ENCODE measurements at places on chromosomes 16 and 17.

DNA sequence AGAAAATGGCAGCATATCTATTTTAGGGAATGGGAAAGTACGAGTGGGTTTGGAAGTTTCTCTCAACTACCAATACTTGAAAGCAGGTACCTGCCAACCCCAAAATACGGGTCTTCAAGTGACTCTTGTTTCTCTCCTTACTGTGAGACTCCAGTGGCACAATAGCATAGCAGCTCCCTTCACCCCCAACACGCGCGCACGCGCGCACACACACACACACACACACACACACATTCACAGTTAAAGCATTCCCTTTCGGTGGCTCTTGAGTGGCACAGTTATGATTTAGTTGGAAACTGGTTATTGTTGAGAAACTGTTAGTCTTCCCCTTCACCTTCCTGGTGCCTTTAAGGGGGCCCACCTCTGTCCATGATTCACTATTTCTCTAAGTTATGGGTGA is 30.0 kb upstream of the CCL2 start:
- no peak for DNase-seq

DNA sequence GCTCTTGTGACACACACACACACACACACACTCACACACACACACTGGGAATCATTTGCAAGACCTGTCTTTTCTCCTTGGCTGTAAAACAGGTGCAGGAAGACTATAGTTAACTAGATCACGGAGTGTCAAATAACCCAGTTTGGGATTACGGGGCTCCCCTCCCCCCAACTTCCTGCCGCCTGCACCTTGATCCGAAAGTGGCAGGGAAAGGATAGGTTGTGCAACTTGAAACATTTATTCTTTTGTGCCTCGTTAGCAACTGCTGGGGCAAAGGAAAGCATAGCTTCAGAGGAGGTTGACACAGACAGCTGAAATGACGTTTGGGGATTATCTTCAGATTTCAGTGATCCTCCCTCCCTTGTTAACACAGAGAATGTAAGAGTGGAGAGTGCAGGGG is 149.5 kb downstream of the NTN1 start:
- DNase-seq = no peak

DNA sequence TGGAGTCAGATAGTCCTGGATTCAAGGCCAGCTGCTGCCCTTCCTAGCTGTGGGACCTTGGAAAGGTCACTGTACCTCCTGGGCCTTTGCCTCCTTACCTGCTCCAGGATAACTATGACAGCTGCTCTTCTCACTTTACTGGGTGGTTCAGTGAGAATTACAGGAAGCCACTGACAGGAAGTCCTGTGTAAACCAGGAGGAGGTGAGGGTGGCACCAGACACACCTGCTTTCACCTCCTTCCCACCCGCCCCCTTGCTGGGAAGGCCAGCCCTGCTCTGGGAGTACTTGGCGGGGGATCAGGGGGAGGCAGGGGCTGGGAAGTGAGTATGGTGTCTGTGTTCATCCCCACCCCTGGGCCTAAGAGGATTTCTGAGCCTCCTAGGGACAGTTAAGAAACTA is 42.6 kb downstream of the CPNE2 start:
- peak; percentile 28 for DNase-seq

- no peak for DNase-seq
Observed at GRCh38 chr16:85569615-85570212, 43.4 kb upstream of the GSE1 start.

GRCh38 chr17:62101090-62101489 is 36.0 kb upstream of the MED13 start:
- no peak for DNase-seq

DNA sequence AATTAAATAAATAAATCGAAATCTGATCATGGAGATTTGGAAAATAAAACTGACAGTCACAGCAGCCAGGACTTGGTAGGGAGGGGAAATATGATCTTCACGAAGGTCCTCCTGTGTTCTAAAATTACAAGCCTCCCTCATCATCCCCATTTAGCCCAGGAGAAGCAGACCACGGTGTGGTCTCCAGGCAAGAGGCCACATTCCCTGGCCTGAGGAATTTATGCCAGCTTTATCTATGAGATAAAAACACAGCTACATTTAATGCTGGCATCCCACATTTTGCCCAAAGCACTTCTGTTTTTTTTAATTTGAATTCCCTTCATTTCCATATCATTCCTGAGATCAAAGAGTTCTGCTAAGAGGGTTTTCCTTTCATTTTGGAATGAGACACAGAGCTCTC is 43.2 kb downstream of the ABCC12 start:
- no peak for DNase-seq

GRCh38 chr16:2469399-2470233 is 1.5 kb upstream of the NTN3 start:
- DNase-seq = no peak

GRCh38 chr17:10121971-10122707 is 76.3 kb downstream of the GAS7 start:
- DNase-seq = no peak

GRCh38 chr17:76700270-76700616 is 10.5 kb downstream of the MXRA7 start:
- DNase-seq = no peak

DNA sequence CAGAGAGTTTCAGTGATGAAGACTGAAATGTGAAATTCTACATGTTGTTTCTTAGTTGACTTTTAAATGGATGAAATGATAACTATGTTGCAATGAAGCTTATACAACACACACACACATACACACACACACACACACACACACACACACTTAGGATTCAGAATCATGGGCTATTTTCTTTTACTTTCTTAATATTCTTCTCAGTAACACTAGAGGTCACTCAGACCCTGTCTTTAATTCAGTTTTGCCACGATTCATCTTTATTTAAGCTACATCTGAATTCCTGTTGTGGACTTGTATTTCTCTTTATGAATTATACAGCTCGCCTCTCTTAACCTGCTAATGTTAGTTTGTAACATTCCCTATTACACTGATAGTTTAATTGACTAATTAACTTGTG is 109.6 kb upstream of the GOT2 start:
- no peak for DNase-seq

- DNase-seq = no peak
Observed at GRCh38 chr17:45086865-45087503, 25.9 kb downstream of the NMT1 start.

- no peak for DNase-seq
Observed at GRCh38 chr16:59021751-59022150, 287.6 kb upstream of the GOT2 start.

GRCh38 chr17:59634632-59635541 is 15.2 kb downstream of the CLTC start:
- no peak for DNase-seq

DNA sequence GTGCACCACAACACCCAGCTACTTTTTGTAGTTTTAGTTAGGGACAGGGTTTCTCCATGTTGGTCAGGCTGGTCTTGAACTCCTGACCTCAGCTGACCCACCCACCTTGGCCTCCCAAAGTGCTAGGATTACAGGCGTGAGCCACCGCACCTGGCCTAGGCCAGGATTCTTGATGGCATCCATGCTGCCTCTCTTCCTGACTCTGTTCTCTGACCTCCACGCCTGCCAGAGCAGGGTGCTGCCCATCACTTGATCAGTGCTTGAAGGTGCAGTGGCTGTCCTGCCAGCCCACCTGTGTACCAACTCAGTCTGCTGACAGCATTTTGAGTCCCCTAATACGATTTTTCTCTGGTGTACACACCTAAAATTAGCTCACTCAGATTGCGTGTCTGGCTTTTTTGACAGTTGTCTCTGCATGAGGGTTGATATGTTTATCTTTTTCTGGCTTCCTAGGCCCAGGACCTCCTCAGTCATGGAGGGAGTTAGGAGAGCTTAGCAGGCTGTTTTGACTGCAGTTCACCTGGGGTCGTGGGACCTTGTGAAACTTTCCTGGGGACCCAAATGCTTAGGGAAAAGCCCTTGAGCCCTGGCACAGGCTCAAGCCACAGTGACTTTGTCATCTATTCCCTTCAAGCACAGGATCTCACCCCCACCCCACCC is 5.9 kb downstream of the HAS3 start:
- DNase-seq = no peak

DNA sequence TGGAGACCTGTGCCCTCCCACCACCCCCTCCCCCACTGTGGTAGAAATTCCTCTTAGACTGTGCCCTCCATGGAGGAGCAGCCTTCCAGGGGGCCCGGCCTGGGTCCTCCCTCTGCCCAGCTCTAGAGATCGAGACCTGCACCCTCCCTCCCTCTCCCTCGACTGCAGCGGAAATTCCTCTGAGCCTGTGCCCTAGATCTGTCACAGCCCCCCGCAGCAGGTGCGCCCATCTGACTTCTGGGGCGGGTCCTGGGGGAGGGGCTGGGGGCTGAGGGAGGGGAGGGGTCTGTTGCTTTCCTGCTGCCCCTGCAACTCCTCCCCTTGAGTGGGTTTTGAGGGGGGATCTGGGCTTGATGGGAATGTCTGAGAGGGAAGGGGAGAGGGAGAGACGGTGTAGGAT is 177.8 kb upstream of the GSE1 start:
- DNase-seq = no peak

DNA sequence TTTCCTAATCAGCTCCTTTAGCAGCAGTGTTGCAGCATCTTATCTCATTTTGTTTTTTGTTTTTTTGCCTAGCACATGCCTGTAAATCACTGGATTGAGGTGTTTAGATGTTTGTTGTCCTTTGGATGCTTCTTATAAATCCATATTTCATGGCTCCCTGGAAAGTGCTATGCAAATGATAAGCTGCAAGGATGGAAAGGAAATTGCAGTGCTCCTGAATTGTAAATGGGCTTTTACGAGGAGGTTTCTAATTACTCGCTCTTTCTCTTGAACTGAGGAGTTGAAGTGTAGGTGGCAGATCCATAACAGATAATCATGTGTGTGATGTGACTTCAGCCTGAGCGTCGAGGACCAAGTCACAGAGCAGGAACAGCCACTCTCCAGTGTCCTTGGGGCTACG is 45.0 kb downstream of the MAPT start:
- DNase-seq = no peak

GRCh38 chr17:77320485-77321256 is 179.9 kb downstream of the SEC14L1 start:
- no peak for DNase-seq

GRCh38 chr16:89764711-89765201 is 43.4 kb downstream of the ZNF276 start:
- no peak for DNase-seq

DNA sequence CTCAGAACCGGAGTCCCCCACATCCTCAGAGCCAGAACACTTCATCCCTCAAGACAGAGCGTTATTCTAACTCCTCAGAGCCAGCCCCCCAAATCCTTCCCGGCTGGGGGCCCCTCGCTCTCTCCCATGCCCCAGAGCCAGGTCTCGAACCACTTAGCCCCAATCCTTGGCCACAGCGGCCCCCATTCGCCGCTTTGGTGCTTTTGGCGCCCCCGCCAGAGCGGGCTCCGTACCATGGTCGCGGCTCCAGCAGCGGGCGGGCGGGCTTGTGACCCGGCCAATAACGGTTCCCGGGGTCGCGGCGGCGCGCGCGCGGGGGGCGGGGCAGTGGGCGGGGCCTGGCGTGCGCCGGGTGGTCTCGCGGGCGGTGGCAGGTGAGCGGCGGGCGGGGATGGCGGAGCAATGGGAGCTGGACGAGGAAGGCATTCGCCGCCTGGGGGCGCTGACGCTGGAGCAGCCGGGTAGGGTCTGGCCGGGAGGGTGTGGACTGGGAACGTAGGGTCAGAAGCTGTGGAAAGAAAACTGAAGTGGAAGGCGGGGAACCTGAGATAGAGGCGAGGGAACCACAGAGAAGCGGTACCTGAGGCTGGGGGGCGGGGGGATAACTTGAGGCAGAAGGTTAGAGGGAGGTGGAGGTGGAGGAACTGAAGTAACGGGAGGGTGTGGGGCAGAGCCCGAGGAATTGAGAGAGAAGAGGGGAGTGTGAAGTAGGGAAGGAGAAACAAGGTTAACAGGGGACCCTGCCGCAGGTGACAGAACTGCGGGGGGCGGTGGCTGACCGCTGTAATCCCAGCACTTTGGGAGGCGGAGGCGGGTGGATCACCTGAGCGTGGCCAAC is at the start of the genes KCTD19 and LRRC36:
Gene KCTD19, minus strand, starts transcription at position 270 of the 838 bp plus-strand sequence. Its CDS starts 34 bp downstream, at position 236.
Gene LRRC36, plus strand, starts transcription at position 344 of the 838 bp plus-strand sequence. Its CDS starts 48 bp downstream, at position 392.
- DNase-seq = peak; percentile 20

DNA sequence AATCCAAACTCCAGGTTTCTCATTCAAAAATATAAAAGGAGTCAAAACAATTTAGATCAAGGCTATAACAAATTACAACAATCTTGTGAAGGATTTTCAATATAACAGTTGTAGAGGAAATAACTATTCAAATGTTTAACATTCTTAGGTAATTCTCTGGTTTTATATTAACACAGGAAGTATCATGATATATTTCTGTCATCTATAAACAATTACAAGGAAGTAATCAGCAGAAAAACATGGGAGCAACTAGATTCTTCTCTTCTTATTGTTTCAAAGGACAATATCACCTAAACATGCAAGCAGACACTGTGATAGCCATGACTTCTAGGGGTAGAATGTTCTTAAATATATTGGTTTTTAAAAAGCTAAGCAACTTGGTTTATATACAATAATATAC is 49.9 kb downstream of the FBXL20 start:
- DNase-seq = no peak

- DNase-seq = no peak
Observed at GRCh38 chr16:55468352-55468990, 10.5 kb upstream of the MMP2 start.

- no peak for DNase-seq
Observed at GRCh38 chr16:53745086-53745485, 41.1 kb downstream of the FTO start.

DNA sequence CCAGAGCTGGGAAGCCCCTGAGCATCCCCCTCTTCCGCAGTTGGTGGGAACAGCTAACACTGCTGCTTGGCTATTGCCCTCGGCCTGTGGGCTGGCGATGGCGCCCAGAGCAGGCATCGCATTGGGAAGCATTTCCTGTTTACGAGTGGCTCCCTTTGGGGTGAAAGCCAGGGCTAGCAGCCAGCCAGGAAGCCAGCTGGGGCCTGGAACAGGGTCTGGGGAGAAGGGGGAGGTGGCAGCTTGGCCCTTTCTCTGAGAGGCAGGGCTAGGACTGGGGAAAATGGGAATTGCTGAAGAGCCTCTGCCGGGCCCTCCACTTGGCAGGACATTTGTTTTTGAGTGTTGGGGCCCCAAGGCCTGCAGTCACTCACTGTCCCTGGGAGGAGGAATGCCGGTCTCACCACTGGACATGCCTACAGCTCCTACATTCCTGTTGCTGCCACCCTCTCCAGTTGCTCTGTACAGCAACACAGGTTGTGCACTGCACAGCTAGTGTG is 2.4 kb upstream of the MTSS2 start:
- no peak for DNase-seq

DNA sequence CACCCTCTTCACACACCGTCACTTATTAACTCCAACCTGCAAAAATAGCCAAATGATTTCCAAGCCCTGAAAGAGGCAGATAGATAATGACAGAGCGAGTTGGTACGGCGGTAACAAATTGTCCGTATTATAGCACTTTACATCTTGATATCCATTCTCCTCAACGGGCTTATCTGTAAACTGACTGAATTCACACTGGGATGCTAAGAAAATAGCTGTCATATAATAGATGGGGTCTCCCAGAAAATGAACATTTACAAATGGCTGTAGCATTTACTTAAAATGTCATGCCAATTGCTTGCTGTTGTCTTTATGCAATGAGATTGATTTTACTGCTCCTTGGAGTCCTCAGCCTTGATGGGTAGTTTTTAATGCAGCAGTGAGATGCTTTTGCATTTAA is 225.8 kb upstream of the SDK2 start:
- DNase-seq = no peak

GRCh38 chr16:66926961-66927436 is 1.7 kb upstream of the RRAD start:
- no peak for DNase-seq

Data from stimulated activated CD4-positive, alpha-beta T cell treated with anti-CD3 and anti-CD28 coated beads, Interleukin-2, amount 100 ng/mL, for 4 hours (primary cell).